ENCODE measurements at places on chromosomes 5 and 9. TPM values are rescaled to one million over a fixed set of nuclear protein-coding genes. Genes with fewer than 3 reads are reported as not detected.
A peak's percentile ranks its signal among the peaks of the same experiment; 100 is the strongest.

GRCh38 chr5:83665631-83666030 is 55.0 kb downstream of the HAPLN1 start:
- DNase-seq, result no peak
- H3K4me3 ChIP-seq, result no peak overlapping the region
- H3K27me3 ChIP-seq, result no peaks in the 10 kb centered on the region
- H3K4me1 ChIP-seq, result peaks cover 5% of the 10 kb centered on the region
- H3K36me3 ChIP-seq, result no peaks in the 10 kb centered on the region
- no peak overlapping the region for H3K27ac ChIP-seq

DNA sequence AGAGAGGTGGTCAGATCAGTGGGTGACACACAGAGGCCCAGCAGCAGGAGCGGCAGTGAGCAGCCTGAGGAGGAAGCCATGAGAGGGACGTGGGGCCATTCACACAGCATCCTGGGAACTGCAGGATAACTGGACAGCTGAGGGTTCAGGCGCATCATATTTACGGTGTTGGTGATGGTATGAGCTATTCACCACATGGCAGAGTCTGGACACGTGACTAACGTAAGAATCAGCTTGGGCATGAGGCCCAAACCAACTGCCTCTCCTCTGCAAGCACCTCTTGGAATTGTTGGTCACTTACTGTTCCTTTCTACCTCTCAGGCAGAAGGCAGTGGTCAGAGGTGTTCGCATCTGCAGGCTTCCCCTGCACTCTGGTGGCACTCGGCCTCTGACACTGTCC is 141.1 kb downstream of the ENTREP1 start:
- H3K36me3 ChIP-seq, result no peaks in the 10 kb centered on the region
- no peak overlapping the region for H3K4me3 ChIP-seq
- peaks cover 15% of the 10 kb centered on the region for H3K4me1 ChIP-seq
- H3K27ac ChIP-seq, result no peak overlapping the region
- no peak for DNase-seq

DNA sequence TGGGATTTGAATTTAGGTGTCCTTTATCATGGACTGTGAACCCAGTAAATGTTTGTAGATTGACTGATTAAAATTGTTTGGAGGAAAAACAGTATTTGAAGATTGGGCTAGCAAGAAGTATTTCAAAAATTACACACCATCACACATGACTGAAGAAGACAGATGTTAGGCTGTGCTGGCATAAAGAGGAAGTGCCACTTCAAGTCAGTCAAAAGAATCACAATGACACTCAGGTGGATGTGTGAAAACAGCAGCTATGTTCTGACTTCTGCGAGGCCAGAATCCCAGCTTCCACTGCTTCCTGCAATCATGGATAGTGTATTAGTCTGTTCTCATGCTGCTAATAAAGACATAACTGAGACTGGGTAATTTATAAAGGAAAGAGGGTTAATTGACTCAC is 393.3 kb downstream of the DMRT2 start:
- DNase-seq, result no peak
- H3K4me3 ChIP-seq, result no peak overlapping the region
- H3K27me3 ChIP-seq, result no peaks in the 10 kb centered on the region

GRCh38 chr9:16135968-16136367 is 583.1 kb downstream of the CCDC171 start:
- H3K36me3 ChIP-seq, result no peaks in the 10 kb centered on the region
- no peak overlapping the region for H3K27ac ChIP-seq
- DNase-seq, result no peak
- H3K4me3 ChIP-seq, result no peak overlapping the region
- H3K27me3 ChIP-seq, result no peaks in the 10 kb centered on the region

DNA sequence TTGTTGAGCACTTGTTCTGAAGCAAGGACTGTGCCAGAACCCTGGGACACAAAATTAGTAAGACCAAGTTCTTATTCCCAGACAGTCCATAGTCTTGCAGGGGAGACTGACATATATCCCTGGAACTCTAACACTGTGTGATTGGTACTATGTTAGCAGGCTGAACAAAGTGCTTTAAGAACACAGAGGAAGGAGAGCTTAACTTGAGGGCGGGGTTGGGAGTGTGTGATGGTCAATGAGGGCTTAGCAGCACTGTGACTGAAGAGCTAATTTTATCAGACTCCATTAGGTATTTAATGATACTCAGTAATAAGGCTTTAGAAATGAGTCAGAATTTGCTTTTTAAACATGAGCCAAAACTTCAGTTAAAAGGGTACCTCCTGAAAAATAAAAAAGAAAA is 14.9 kb upstream of the SPATA24 start:
- no peak overlapping the region for H3K4me3 ChIP-seq
- H3K4me1 ChIP-seq, result peaks cover 38% of the 10 kb centered on the region
- H3K36me3 ChIP-seq, result no peaks in the 10 kb centered on the region
- DNase-seq, result peak; percentile 40

GRCh38 chr9:86605303-86605702 is 251.1 kb upstream of the TUT7 start:
- H3K4me1 ChIP-seq, result peaks cover 44% of the 10 kb centered on the region
- no peak overlapping the region for H3K27ac ChIP-seq
- DNase-seq, result no peak
- H3K36me3 ChIP-seq, result no peaks in the 10 kb centered on the region
- H3K27me3 ChIP-seq, result no peaks in the 10 kb centered on the region
- H3K4me3 ChIP-seq, result no peak overlapping the region

DNA sequence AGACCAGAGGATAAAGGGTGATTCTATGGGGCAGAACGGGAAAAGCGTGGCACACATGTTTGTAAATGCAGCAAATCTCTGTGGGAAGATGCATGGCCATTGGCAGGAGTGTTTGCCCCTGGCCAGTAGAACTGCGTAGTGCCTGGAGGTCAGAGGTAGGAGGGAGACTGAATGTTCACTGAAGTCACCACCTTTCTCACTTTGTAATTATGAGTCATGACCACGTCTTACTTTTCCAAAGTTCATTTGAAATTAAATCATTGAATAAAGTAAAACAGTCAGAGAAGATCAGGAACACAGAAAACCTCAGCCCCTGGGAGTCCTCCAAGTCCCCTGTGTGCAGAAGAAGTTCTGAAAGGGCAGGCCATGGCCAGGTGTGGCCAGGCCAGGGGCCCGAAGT is 4.6 kb downstream of the PTGES start:
- H3K27me3 ChIP-seq, result no peaks in the 10 kb centered on the region
- no peak for DNase-seq
- no peaks in the 10 kb centered on the region for H3K36me3 ChIP-seq
- H3K4me3 ChIP-seq, result no peak overlapping the region
- peaks cover 15% of the 10 kb centered on the region for H3K4me1 ChIP-seq

- no peaks in the 10 kb centered on the region for H3K27me3 ChIP-seq
- H3K27ac ChIP-seq, result no peak overlapping the region
- no peaks in the 10 kb centered on the region for H3K36me3 ChIP-seq
- no peak for DNase-seq
- H3K4me1 ChIP-seq, result no peaks in the 10 kb centered on the region
- no peak overlapping the region for H3K4me3 ChIP-seq
Measured at GRCh38 chr9:22700171-22700570, 253.5 kb downstream of the DMRTA1 start.

DNA sequence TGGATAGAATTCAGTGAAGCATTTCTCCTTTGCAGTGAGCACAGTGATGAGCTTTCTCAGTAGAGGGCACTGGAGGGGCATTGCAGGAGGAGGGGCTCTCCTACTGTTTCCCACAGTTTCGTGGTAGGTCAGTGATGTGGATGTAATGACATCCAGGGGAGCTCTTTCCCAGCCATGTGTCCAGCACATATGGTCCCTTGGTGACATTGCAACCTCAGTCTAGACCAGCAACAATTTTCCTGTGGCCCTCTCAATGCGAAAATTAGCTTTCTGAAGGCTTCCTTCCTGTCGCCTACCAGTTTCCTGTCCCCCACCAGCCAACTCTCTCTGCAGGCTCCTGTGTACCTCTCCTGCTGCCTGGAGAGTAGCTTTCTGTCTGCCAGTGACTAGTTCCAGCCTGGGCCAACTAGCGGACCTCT is 6.9 kb upstream of the PDCL start:
- H3K4me3 ChIP-seq, result no peak overlapping the region
- peaks cover 11% of the 10 kb centered on the region for H3K4me1 ChIP-seq
- no peak overlapping the region for H3K27ac ChIP-seq
- H3K27me3 ChIP-seq, result no peaks in the 10 kb centered on the region
- peak; percentile 63 for DNase-seq
- H3K36me3 ChIP-seq, result no peaks in the 10 kb centered on the region

DNA sequence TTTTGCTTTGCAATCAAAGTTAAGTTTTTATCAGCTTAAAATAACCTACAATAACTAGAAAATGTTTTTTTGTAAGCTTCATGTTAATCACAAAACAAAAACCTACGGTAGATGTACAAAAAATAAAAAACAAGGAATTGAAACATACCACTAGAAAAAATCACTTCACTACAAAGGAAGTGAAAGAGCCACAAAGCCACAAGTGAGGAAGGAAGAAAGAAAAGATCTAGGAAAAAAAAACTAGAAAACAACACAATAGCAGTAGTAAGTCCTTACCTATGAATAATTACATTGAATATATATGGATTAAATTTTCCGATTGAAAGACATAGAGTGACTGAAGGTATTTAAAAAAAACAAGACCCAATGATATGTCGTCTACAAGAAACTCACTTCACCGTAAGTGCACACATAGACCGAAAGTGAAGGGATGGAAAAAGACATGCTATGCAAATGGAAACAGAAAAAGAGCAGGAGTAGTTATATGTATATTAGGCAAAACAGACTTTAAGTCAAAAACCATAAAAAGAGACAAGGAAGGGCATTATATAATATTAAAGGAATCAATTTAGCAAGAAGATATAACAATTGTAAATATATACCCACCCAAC is 13.4 kb upstream of the ZDHHC21 start:
- H3K4me1 ChIP-seq, result no peaks in the 10 kb centered on the region
- no peaks in the 10 kb centered on the region for H3K36me3 ChIP-seq
- no peak overlapping the region for H3K27ac ChIP-seq
- no peak overlapping the region for H3K4me3 ChIP-seq
- H3K27me3 ChIP-seq, result no peaks in the 10 kb centered on the region

DNA sequence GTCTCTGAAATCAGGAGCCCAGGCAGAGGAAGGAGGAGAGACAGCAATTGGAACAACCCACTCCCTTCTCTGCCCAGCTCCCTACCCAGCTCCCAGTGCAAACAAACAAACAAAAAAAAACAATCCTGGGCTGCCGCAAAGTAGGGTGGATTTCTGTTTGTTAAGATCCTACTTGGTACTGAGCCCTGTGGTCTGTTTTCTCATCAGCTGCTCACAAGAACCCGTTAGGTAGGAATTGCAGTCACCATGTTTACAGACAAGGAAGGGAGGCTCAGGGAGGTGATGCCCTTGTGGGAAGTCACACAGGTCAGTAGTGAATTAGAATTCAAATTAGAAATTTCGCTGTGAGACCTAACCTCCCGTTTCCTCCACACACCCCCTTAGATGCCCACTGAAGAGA is 128.8 kb upstream of the RAD23B start:
- no peak for DNase-seq
- peaks cover 9% of the 10 kb centered on the region for H3K4me1 ChIP-seq
- H3K27ac ChIP-seq, result no peak overlapping the region
- H3K36me3 ChIP-seq, result no peaks in the 10 kb centered on the region
- H3K27me3 ChIP-seq, result no peaks in the 10 kb centered on the region

- H3K4me1 ChIP-seq, result peaks cover 9% of the 10 kb centered on the region
- H3K4me3 ChIP-seq, result peak overlapping the region; percentile 84
- H3K36me3 ChIP-seq, result no peaks in the 10 kb centered on the region
- DNase-seq, result no peak
- H3K27me3 ChIP-seq, result no peaks in the 10 kb centered on the region
Measured at GRCh38 chr5:132961887-132962286, 1.5 kb downstream of the AFF4 start.

DNA sequence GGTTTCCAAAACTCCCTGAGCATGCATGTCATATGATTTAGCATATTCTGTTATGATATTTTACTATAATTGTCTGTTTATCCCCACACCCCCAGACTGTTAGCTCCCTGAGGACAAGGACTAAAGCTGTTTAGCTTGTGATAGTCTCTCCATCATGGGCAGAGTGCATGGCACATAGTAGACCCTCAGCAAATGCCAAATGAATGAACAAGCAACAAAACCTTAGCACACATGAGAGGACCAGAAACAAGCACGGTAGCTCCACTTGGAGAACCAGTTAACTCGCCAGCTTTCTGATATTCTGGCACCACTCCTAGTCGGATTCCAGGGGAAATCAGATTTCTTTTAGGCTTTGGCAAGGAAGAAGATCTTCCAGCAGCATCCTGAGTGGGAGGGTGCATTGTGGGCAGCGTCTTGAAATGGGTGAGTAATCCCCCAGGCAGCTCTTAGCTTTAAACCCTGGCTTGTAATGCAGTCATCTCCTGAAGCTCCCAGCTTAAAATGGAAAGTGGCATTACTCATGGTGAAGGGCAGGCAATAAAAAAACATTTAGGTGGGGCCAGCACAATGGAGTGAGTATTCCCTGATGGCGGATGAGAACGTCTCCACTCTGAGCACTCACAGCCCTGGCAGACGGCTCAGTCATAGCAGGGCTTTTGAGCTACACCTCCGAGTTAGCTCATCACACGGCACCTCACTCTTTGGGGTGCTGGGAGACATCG is 41.1 kb downstream of the FGF1 start:
- H3K4me3 ChIP-seq, result no peak overlapping the region
- H3K4me1 ChIP-seq, result no peaks in the 10 kb centered on the region
- H3K27ac ChIP-seq, result no peak overlapping the region
- no peaks in the 10 kb centered on the region for H3K36me3 ChIP-seq

GRCh38 chr5:11390291-11390767 is 513.9 kb downstream of the CTNND2 start:
- DNase-seq, result no peak
- H3K36me3 ChIP-seq, result no peaks in the 10 kb centered on the region
- no peak overlapping the region for H3K4me3 ChIP-seq
- H3K4me1 ChIP-seq, result peaks cover 38% of the 10 kb centered on the region
- H3K27ac ChIP-seq, result no peak overlapping the region

The STK32A gene
- 16.7 TPM for total RNA-seq

The CCL27 gene
- 0.67 TPM for total RNA-seq

The POU5F2 gene
- 1.0 TPM for total RNA-seq

The SLC25A2 gene
- total RNA-seq, result 0.22 TPM

The CWC27 gene
- total RNA-seq, result 40.6 TPM

The SLC36A2 gene
- not detected for total RNA-seq

The C5orf52 gene
- total RNA-seq, result not detected

The NKD2 gene
- total RNA-seq, result 3.2 TPM

The PCDHA3 gene
- 2.8 TPM for total RNA-seq

The PCDHGA4 gene
- total RNA-seq, result 2.3 TPM

Measured in neural progenitor cell (in vitro differentiated cells).